Neuronal stem cell (in vitro differentiated cells): ENCODE measurements at places on chromosomes 16 and 17.
A peak's percentile ranks its signal among the peaks of the same experiment; 100 is the strongest.

- no peak for DNase-seq
Measured at GRCh38 chr16:4640572-4641305, 16.1 kb downstream of the MGRN1 start.

DNA sequence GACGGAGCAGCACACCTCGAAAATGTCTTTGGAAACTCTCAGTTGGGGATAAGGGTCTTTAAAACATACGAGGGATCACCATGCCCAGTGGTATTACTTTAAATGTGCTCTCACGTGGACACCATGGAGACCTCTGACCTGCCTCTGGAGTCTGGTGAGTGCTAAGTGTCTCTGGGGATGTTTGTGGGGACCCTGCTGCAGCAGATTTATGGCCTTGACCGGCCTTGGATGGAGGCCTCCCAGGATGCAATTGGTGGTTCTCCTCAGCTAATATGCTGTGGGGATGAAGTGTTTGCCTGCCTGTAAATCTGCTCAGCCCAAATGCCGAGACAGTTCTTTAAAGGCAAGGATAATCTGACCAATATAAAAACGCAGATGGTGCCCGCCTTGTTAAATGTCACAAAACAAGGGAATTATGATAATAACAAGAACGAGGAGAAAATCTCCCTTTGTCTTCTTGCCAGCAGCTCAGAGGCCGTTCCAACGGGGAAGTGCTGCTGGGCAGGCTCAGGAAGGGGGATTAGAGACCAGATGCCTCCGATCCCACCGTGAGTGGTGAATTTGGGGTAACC is 154.4 kb downstream of the ABCC12 start:
- no peak for DNase-seq

DNA sequence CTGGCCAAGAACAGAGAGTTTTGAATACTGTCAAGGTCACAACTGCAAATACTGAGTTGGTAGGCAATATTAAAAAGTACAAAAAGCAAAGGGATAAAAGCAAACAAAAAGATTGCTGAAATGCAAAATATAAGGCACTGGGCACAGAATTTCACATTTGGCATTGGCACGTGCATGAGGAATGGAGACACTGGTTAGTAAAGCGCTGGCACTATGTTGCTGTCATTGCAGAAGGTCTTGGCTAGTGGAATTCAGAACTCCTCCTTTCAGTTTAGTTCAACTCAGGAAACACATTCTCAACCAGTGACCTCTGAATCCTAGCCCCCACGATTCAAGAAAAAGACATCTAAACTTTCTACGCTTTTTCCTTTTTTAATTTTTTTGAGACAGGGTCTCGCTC is 111.8 kb upstream of the PSMD7 start:
- no peak for DNase-seq

DNA sequence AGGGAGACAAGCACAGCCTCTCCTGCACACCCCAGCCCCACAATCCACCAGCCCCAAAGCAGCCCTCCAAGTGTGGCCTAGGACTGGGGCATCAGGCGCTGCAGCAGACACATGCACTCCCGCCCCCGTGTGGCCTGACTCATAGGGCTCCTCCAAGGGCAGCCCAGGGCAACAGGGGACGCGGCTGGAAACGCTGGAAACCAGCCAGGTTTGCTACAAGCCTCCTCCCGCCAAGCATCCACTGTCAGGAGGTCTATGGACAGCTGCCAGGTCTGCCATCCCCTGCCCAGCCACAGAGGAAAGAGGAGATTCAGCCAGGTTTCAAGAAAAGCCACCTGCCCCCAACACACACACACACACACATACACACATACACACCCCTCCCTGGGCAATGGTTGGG is 25.8 kb downstream of the SRCIN1 start:
- no peak for DNase-seq

- no peak for DNase-seq
Measured at GRCh38 chr17:76207275-76208059, 32.8 kb downstream of the RNF157 start.

DNA sequence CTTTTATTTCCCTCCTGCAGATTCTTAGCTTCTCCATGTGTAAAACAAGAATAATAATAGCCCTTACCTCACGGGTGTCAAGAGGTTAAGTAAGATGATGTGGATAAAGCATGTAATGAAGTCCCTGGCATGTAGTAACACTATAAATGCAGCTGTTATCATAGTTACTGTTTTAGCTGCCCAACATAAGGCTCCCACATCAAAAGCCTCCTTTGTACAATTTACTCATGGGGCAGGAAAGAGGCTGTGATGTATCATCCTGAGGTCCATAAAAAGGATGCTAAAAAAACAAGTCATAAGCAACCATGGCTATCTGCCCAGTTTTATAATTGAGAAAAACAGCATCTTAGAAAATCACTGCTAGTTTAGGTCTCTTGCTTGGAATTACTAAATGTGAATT is 339.7 kb downstream of the CA10 start:
- DNase-seq = no peak

GRCh38 chr16:56847173-56847910 is 17.7 kb upstream of the SLC12A3 start:
- DNase-seq = no peak

DNA sequence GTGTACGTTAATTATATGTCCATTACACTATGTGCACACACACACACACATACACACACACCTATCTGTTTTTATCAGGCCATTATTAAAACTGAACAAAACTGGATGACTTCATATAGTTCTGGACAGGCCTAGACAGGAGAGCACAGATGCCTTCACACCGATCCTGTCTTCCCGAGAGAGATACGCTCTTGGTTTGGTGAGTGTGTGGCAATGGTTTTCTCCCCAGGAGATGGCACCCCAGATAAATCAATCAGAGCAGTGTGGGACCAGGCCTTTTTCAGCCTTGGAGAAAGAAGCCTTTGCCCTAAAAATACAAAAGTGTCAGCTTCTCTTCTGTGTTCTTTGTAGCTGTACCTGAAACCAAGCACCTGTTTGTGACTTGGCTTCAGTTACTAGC is 83.7 kb downstream of the CPPED1 start:
- DNase-seq = no peak

GRCh38 chr16:25143928-25144327 is 32.4 kb downstream of the LCMT1 start:
- no peak for DNase-seq

DNA sequence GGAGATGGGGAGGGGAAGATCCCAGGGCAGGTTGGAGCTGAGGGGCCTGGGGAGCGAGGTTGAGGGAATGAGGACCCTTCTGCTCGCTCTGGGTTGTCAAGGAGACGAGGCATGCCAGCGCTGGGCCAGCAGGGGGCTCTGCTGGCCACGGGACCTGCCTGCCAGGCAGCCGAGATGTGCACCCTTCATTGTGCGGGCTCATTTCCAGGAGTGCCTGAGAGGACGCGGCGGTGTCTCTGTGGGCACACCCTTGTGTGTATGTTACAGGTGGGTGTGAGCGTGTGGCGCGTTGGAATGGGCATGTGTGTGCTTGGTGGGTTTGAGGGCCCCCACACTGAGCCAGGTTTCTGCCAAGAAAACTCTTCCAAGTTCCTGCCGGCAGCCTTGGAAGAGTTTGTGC is 15.9 kb downstream of the ARHGAP23 start:
- no peak for DNase-seq

- DNase-seq = no peak
Measured at GRCh38 chr16:60755907-60756306, 1280.3 kb downstream of the CDH8 start.

DNA sequence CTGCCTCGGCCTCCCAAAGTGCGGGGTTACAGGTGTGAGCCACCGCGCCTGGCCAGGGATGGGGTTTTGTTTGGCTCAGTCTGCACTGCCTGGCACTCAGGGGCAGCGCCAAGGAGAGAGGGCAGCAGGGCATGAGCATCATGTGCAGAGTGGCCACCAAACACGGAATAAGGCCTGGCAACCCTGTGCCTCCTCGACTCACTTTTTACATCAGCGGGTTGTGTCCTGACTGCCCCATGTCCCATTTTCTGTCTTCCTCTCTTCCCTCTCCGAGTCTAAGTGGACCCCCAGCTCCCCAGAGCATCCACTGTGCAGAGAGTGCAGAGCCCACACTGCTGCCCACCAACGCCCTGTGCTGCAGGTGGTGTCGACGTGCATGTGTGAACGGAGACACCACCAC is 18.2 kb upstream of the TRAP1 start:
- DNase-seq = no peak

- no peak for DNase-seq
Measured at GRCh38 chr17:77235370-77235941, 94.7 kb downstream of the SEC14L1 start.

DNA sequence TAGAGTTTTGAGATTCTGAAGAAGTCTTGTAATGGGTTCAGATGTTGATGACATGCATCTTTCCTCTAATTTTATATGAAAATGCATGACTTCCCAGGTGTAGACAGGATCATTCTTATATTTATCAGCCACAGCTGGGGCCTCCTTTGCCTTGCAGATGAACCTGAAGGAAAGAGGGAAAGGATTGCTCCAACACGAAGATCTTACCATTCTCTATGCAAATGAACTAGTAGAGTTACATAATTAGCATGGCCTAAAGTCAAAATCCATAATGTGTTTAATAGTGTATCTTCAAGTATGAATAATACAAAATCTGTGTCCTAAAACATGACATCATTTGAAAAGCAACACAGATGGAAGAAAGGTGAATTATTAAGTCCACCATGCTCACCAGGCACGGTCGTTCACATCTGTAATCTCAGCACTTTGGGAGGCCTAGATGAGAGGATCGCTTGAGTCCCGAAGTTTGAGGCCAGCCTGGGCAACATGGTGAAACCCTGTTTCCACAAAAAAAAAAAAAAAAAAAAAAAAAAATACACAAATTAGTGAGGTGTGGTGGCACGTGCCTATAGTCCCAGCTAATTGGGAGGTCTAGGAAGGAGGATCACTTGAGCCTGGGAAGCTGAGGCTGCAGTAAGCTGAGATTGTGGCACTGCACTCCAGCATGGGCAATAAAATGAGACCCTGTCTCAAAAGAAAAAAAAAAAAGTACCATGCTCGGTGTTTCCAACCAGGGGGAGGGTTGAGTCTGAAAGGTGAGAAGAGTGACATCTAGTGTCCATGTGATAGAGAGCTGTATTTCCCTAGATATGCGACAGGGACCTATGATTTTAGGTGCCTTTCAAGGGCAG is 6.3 kb downstream of the VWA3A start:
- peak; percentile 36 for DNase-seq

GRCh38 chr17:55811536-55811935 is 60.7 kb downstream of the PCTP start:
- no peak for DNase-seq

DNA sequence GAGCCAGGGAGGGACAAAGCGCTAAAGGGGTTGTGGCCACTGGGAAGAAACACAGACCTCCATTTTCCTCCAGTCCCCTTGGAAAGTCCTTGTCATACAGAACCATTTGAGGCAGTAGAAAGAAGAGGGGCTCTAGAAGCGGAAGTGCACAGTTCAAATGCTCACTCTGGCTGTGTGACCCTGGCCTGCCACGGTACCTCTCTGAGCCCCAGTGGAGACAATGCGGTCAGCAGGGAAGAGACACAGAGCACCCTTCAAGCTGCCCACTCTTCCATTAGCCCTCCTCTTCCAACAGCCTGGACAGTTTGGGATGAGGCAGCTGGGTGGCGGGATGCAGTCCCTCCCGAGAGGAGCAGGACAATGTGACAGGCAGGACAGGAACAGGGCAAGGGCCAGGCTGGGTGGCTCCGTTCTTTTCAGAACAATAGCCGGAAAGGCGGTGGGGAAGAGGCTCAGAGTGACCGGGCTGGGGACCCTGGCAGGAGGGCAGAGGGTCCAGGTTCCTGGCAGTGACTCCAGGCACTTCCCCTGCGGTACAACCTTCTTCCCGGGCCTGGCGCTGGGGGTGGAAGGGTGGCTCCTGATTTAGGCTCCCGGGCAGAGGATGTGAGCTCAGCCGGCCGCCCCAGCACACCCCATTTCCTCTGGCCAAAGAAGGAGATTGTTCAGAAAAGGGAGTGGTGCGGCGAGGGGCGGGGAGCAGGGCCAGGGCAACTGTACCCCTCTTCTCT is 5.6 kb downstream of the CASKIN2 start:
- DNase-seq = no peak

DNA sequence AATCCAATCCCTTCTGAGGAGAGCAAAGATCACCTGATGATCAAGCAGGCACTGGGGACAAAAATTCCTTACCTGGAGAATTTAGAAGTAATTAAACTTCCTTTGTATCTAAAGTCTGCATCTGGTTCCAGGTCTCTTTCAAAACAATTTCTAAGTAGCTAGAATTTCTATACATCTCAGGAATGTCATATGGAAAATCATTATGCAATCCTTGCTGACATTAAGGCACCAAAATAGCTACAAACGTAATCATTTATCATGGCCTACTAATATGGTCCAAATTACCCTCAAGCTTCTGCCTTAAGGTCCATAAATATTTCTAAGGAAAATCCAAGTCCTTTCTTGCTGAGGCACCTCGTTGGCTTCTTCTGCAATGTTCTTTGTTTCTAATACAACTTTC is 32.9 kb upstream of the YPEL2 start:
- no peak for DNase-seq

DNA sequence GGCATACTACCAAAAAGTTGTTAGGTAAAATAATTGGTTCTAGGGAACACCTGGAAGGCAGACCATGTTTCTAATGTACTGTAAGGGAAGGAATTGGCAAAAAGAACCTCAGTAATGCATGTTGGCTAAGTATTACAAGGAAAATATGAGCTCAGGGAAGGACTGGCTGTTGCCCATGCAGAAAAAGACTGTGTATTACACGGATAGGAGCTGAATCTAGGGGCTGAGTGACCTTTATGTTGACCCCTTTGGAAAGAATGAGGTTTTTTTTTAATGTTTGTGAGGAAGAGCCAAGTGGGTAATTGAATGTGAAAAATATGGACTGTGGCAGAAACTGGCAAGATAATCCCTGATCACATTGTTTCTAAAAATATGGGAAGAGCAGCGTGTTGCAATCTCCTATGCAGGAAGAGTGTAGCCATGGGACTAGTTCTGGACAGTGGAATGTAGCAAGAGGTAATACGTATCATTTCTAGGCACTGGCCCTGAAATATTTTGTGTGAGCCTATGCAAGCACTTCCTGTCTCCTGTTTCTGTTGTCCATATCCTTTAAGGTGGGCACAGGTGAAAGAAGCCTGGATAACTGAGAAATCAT is 95.1 kb upstream of the CNTNAP4 start:
- DNase-seq = no peak

DNA sequence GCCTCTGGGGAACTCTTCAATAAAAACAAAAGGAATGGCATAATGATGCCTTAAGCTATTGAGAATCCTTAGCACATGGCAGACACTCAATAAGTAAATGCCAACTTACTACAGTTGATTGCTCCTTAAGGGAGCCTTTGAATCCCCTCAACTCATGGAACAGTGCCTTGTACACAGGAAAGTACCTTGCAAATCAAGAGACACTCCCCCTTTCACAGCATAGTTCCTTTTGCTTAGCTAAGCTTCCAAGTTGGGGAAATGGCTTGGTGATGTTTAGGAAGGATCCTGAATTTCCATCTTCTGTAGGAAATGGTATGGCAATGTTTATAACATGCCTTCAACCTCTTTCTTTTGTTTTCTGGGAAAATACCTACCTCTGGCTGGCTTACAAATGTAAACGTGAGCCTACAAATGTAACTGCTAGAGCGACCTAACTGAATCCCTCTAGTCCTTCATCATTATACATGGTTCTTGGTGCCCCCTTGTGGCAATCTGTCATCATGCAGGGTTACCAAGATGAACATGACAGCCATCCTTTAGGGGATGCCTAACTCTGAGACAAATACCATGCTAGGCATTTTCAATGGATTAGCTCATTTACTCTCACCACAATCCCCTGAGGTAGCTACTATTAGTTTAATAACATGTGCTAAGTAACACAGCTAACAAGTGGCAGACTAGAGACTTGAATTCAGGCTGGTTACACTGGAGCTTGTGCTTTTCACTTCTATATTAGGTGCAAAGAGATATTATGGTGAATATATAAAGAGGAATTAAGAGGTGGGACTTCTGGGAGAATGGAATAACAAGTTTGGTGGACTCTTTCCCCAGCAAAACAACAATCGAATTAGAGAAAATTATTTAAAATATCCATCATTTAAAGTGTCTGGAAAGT is 65.0 kb downstream of the MMD start:
- DNase-seq = peak; percentile 58
